ENCODE measurements at places on chromosomes 6 and 20.
A peak's percentile ranks its signal among the peaks of the same experiment; 100 is the strongest.

DNA sequence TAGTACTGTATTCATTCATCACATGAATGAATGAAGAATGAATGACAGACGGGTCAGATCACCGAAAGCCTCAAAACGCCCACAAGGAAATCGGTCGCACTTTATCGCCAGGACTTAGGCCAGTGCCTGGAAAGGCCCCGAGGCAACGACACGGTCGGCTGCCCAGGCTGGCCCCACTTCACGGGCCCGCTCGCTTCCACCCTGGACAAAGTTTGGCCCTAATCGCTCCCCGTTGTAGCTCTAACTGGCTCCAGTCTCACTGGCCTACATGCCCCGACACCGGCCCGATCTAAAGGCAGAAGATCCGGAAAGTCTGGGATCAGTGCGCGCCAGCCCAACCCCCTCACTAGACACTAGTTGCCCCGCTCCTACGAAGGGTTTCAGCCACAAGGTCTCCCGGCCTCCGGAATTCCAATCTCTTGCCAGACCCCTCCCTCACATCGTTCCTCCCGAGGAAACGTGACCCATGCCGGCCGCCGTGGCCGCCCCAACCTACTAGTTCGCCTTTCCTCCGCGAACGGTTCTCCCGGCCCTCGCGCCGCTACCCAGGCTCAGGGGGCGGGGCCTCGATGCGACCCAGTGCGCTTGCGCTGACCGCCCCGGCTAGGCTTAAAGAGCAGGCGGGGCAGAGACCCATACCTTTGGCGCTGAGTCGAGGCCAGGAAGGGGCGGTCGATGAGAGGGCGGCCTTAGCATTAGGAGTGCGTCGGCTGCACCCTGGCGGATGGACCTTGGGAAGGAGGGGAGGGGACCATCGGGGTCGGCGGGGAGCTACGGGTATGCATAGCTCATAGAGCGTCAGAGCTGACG, at the start of the genes GSS and MYH7B:
Gene GSS (minus strand): TSS at position 576 of the 810 bp plus-strand sequence. CDS start 3,954 bp downstream, outside the sequence.
Gene MYH7B (plus strand): TSS at position 638 of the 810 bp plus-strand sequence. CDS start 22,138 bp downstream, outside the sequence.
- DNase-seq: peak; percentile 96

GRCh38 chr6:118558464-118559217, 10.5 kb downstream of the PLN start:
- no peak for DNase-seq

- DNase-seq: no peak
Observed at GRCh38 chr20:21435576-21435975, 38.2 kb upstream of the NKX2-4 start.

DNA sequence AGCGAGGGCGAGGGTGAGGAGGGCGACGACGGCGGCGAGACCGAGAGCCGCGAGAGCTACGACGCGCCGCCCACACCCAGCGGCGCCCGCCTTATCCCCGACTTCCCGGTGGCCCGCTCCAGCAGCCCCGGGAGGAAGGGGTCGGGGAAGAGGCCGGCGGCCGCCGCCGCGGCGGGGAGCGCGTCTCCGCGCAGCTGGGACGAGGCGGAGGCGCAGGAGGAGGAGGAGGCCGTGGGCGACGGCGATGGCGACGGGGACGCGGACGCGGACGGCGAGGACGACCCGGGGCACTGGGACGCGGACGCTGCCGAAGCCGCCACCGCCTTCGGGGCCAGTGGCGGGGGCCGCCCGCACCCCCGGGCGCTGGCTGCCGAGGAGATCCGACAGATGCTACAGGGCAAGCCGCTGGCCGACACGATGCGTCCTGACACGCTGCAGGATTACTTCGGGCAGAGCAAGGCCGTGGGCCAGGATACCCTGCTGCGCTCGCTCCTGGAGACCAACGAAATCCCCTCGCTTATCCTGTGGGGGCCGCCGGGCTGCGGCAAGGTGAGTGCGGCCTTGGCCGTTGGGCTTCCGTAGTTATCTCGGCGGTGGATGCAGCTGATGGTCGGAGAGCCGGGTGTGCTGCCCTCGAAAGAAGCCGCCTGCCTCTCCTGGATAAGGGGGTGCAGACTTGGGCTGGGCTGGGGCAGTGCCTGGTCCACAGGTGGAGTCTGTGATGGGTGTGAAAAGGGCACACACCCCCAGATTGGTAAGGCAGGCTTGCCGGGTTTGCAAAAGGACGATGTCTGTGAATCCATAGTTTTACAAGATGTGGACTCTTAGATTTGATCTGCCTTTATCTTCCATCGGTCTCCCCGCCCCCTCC, 938 bp downstream of the WRNIP1 start:
- DNase-seq: no peak

- no peak for DNase-seq
Observed at GRCh38 chr6:46174904-46175303, 4.1 kb upstream of the ENPP5 start.

DNA sequence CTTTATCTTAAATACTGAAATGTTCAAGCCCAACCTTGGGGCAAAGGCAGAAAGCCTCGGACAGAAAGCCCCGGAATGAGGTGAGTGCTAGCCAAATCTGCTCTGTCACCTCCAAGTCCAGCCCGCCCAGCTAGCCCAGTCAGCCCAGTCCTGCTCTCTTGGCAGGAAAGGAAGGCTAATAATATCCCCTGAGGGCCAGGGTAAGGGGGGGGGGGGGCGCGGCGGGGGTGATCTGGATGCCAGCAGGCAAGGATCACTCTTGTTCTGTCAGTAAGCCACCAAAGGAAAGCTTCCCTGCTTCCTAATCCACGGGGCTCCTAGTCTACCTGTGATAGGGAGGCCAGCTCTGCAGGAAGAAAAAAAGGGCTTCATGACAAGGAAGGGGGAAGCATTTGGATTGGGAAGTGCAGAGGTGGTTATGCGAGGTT, 1.1 kb downstream of the NDRG3 start:
- DNase-seq: no peak
